ENCODE measurements at places on chromosomes 5 and 9. TPM values are rescaled to one million over a fixed set of nuclear protein-coding genes. Genes with fewer than 3 reads are reported as not detected.

AFAP1L1 gene
- total RNA-seq, result 8.4 TPM

SLC25A48 gene
- total RNA-seq, result 0.77 TPM

NEUROG1 gene
- total RNA-seq, result not detected

KLF4 gene
- 41.4 TPM for total RNA-seq

SPINK6 gene
- not detected for total RNA-seq

NEURL1B gene
- 39.9 TPM for total RNA-seq

AK6 gene
- 21.3 TPM for total RNA-seq

BARHL1 gene
- not detected for total RNA-seq

IFNB1 gene
- not detected for total RNA-seq

ST6GALNAC6 gene
- 95.1 TPM for total RNA-seq

FRRS1L gene
- total RNA-seq, result 11.9 TPM

RAB3C gene
- not detected for total RNA-seq

PTPRD gene
- 5.8 TPM for total RNA-seq

NTRK2 gene
- total RNA-seq, result 11.1 TPM

C9 gene
- total RNA-seq, result not detected

GABRA1 gene
- 0.23 TPM for total RNA-seq

TTC23L gene
- 2.7 TPM for total RNA-seq

MTAP gene
- 33.5 TPM for total RNA-seq

CDKN2A gene
- 0.55 TPM for total RNA-seq

FCN1 gene
- 0.34 TPM for total RNA-seq

DNA sequence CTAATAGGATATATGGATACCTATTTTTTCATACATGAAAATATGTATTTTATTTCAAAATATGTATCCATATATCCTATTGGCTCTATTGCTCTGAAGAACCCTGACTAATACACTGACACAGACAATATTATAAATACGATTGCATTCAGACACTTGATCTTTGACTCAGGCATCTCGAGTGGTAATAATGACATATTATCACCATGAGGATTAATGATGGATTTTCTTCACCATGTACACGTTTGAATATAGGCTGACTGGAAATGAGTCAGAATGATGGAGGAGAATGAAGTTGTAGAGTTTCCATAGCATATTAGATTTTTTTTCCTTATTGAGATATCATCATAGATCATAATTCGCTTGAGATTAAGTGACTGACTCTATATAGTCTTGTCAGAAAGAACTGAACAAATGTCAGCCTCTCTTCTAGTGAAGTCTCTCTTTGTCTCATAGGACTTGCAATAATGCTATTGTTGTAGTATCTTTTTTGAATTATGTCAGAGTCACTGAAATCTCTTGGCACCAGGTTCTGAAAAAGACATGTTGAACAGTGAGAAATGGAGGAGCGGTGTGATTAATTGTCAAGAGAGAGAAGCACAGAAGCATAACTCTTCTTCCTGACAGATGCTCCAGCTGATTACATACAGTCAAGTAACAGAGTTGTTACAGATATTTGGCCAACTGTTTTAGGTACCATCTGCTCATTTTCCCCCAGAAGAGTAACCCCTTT is 41.4 kb upstream of the SLCO6A1 start:
- no peak for DNase-seq

- DNase-seq, result no peak
Observed at GRCh38 chr5:34062419-34062818, 19.4 kb upstream of the C1QTNF3 start.

GRCh38 chr5:134139891-134140469 is 25.5 kb downstream of the TCF7 start:
- DNase-seq, result no peak

GRCh38 chr5:138625134-138625533 is 49.9 kb upstream of the HSPA9 start:
- DNase-seq, result no peak

DNA sequence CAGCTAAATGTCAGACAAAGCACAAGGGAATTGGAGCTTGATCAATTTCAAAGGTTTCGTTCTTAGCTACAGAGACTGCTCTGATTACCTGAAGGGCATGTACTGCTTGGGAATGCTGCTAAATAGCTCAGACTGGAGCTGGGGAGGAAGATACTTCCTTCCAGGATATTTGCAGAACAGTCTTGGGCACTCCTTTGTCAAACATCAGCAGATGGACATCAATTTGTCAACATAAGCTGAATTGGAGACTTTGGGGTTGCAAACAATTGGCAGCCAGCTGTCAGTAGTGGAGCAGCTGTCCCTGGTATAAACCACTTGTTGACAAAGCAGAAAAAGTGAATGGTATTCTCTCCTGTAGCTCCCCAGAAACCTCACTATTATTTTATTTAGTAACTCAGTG is 182.0 kb downstream of the CCDC192 start:
- peak; percentile 63 for DNase-seq

GRCh38 chr9:81912135-81912534 is 16.1 kb upstream of the SPATA31D4 start:
- DNase-seq, result no peak

- no peak for DNase-seq
Observed at GRCh38 chr5:125088522-125089105, 342.2 kb upstream of the ZNF608 start.

DNA sequence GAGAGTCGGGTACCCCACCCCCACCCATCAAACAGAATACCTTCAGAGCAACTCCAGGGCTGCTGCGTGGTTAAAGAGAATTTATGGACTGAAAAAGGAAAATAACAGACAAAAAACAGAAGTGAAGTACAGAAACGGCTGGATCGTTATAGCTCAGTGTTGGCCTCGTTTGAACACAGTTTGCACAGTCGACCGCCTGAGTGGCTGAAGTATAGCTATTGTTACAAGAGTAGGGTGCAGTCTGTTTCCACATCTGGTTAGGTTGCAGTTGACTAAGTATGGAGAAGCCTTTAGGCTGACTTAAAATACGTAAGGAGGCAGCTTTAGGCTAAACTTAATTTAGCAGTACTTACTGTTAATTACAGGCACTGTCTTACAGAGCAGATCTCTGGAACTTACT is 121.2 kb downstream of the GCNT1 start:
- DNase-seq, result no peak

DNA sequence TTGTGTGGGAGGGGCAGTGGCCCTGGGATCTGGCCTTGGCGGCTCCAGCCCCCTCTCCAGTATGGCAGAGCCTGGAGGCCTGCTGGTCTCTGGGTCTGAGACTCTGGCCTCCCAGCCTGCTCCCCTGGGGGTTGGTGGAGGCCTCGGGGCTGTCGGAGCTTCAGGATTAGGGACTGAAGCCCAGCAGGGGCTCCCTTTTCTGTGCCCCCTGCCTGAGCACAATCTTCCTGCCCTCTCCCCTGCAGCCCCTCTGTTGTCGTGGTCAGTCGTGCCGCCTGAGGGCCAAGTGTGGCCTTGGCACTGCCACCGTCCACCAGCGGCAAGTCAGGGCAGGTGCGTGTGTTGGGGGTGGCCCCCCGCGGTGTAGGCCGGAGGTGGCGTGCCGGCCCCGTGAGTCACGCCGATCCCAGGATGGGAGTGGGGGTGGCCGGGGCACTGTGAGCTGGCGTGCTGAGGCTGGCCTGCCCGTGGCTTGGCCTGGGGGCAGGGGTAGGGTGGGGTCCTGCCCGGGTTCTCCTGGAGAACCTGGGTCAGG is 53.6 kb downstream of the RXRA start:
- DNase-seq, result peak; percentile 68

- DNase-seq, result no peak
Observed at GRCh38 chr5:80973027-80973426, 12.9 kb downstream of the RASGRF2 start.

DNA sequence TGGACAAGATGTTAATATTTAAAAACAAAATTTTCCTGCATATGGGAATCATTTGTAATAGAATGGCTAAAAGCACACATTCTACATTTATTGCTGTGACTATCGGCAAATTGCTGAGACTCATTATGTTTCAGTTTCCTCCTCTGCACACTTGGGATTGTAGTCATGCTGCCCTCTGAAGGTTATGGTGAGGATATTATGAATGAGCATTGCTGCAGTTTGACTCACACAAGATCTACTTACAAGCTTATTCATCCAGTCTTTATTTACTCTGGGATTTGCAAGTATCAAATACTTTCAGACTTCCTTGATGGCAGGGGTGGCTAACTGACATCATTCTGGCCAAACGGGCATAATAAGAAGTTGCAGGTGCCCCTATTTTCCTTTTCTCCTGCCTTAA is 9.5 kb upstream of the NFIL3 start:
- DNase-seq, result peak; percentile 36

DNA sequence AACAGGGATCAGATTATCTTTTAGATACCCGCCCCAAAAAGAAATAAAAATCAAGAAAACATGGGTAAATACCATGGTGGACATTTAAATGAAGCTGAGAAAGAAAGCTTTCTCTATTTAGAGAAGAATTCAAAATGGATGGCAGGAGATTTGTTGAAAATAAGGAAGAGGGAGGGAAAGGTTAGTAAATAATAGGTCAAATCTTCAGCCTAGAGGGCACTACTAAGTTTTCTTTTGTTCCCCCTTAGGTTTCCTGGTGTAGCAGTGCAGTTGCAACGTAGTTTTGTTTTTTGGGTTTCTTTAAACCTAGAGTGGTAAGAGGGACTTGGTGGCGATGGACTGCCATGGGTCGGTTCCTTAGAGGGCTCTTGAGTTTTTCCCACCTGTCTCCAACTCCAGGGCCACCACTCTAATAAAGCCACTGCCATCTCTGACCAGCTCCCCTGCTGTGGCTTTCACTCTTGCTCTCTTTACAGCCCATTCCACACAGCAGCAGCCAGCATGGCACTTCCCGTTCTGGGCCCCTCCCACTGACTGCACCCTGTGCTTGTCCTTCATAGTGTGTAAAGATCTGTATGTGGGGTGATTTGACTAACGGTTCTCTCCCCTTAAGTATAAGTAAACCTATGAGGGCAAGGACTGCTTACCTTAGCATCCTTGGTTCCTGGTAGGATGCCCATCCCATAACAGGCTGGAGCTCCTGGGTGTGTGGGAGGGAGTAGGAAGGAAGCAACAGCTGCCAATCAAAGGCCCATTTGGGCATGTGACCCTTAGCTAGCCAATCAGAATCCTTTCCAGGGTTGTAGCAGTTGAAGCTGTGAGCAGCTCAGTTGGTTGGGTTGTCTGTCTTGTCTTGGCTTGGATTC is 118.3 kb downstream of the SLC1A3 start:
- DNase-seq, result no peak

- no peak for DNase-seq
Observed at GRCh38 chr5:143552680-143553079, 149.2 kb upstream of the NR3C1 start.

DNA sequence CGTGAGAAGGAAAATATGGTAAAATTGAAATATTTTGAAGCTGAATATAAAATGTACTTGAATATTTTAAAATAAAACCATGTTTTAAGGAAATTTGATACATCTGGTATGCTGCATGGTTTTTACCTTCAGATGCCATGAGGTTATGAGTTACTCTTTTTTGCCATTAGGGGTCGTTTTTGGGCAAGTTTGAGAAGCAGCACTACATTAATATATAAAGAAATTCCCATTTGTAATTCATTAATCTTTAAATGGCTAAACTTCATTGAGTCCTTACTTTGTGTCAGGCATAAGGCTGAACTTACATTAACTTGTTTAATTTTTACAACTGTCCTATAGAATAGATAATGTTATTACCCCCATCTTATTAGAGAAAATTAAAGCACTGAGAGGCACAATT is 152.3 kb downstream of the KDM4C start:
- DNase-seq, result no peak

- DNase-seq, result no peak
Observed at GRCh38 chr5:129124608-129125007, 30.1 kb downstream of the ISOC1 start.

DNA sequence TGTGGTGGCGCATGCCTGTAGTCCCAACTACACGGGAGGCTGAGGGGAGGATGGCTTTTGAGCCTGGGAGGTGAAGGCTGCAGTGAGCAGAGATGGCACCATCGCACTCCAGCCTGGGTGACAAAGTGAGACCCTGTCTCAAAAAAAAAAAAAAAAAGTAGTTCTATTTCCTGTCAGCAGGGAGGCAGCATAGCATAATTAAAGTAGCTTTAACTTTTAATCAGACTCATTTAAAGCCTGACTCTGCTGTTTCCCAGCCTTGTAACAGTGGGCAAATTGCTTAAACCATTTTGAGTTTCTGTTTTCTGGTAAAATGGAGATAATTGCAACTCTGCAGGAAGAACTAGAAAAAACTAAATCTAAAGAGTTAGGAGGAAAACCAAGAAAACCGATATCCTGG is 31.2 kb downstream of the CNOT6 start:
- no peak for DNase-seq

DNA sequence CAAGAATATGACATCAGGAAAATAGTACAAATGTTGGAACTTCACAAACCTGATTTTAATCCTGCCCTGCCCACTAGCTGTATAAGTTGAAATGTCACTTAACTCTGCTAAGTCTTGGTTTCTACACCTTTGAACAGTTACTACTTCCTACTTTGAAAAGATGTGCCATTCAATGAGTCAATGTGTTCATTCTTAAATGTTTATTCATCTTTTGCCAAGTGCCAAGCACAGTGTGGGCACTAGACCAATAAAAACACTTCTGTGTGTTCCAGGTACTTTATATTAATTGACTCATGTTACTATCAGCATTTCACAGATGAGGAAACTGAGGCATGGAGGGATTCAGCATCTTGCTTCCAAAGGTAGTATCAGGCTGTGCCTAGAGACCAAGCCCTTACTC is 12.8 kb downstream of the PDCL start:
- DNase-seq, result no peak

GRCh38 chr5:76859591-76860247 is 9.9 kb downstream of the S100Z start:
- no peak for DNase-seq

GRCh38 chr9:109426626-109427402 is 71.3 kb downstream of the PTPN3 start:
- no peak for DNase-seq

GRCh38 chr5:141484310-141484640 is 555 bp upstream of the PCDHGC4 start:
- no peak for DNase-seq

- no peak for DNase-seq
Observed at GRCh38 chr9:113375057-113376023, 1.4 kb downstream of the HDHD3 start.

GRCh38 chr5:17436761-17437221 is 61.2 kb upstream of the TAF11L2 start:
- DNase-seq, result no peak

DNA sequence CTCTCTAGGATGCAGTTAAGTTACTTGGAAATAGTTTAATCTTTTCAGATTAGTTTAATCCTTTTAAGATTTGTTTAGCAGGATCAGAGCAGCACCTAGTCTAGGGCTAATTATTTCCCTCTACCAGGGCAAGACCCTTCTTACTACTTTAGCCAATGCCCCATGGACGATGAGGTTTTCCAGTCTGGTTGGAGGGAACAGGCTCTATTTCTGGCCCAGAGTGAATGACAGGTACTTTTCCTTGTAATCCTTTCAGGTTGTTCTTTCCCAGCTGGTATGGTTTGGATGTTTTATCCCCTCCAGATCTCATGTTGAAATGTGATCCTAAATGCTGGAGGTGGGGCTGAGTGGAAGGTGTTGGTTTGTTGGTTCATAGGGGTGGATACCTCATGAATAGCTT is 27.2 kb downstream of the PTTG1 start:
- no peak for DNase-seq

DNA sequence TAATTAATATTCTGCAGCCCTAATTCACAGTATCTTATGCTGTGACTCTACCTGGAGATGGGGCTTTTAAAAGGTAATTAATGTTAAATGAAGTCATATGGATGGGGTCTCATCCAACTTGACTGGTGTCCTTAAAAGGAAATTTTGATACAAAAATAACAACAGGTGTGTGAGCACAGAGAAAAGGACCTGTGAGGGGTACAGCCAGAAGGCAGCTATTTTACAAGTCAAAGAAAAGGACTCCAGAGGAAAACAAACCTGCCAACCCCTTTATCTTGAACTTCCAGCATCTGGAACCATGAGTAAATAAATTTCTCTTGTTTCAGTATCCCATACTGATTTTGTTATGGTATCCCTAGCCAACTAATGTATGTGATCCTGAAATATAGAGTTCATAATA is 250.3 kb downstream of the TMEM232 start:
- DNase-seq, result no peak
